ENCODE measurements at places on chromosomes 13 and 19.

DNA sequence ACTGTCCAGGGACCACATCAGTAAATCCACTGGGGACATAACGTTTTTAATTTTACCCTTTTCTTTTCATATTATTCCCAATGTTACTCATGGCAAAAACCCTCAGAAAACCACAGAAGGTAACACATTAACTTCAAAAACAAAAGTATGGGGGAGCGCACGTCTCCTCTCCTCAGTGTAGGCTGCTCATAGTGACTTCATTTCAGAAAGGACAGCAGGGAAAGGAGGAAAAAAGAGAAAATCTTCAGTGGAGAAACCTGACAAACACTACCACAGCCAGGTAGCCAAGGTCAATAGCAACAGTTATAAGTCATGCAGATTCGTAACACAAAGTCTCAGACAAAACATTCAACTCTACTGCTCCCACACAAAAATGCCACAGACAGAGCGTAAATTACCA lies 21.4 kb downstream of the DZIP1 start:
- no peak for DNase-seq

- no peak for DNase-seq
These were observed 29.8 kb upstream of the ASF1B start for GRCh38 chr19:14165990-14166830.

DNA sequence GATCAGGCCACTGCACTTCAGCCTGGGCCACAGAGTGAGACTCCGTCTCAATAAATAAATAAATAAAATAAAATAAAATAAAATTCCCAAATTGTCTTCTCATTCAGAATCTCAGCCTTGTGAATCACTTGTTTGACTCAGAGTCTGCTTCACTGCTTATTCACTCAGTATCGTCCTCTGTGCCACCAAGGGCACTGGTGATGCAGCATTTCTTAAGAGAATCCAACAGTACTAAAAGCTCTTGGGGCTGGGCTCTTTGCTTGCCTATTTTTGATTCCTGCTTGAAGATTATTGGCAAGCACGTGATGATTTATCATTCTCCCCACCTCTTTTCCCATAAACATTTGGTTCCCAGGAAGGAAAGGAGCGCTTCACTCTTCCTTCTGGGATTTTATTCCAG lies 54.8 kb upstream of the HMGB1 start:
- no peak for DNase-seq

DNA sequence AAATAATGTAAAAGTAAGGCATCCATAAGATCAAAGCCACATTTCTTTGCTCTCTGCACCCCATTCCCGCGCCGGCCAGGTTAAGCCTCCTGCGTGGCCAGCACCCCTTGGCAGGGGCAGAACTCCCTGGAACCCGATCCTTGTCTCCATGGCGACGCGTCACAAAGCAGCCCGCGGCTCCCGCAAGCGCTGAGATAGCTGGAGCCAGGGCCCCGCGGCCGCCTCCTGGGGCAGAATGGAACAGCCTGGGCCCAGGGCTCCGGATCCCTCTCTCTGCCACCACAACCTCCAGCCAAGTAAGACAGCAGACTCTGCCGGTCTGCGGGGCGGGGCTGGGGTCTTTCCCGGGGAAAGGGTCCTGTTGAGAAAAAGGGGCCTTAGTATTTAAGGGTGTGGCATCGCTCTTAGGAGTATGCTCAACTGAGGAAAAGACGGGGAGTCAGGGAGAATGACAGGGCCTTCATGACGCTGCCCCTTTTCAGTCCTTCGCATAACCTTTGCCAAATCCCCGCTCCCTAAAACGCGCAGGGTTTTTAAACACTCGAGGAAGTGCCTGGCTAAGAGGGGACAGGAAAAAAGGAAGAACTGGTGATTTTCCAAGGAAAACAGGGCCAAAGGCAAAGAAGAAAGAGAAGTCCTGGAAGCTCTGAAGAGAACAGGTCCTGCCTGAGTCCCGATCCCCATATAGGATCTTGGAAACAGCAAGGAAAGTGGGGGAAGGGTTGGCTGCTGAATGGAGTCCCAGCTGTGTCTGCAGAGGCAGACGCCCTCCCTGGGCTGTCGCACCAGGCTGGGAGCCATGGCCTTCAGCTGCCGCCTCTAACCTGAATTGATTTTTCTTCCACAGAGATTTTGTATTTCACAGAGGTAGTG lies at the start of gene TEX26:
TEX26 (plus strand) TSS at position 176 of the 873 bp plus-strand sequence; CDS start at position 236, 60 bp downstream.
- no peak for DNase-seq

GRCh38 chr13:19952850-19953249 lies 5.7 kb upstream of the ZMYM2 start:
- no peak for DNase-seq

DNA sequence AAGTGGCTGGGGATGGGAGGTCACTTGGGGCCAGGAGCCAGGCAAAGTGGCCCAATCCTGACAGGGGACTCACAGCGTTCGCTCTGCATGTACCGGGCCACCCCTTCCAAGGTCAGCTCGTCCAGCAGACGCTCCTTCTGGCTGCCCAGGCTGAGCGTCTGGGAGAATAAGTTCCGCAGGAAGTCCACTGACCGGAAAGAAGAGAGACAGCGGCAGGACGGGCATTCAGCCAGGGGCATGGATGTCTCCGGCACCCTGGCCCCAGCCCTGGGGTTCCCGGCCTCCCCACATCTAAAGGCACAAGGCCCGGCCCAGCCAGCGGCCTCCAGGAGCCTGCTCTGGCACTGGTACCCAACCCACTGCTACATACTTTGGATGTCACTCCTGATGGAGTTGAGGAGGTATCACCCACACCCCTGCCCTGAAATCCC lies 6.1 kb downstream of the SIRT2 start:
- no peak for DNase-seq

- DNase-seq: no peak
These were observed 184.3 kb upstream of the TSC22D1 start for GRCh38 chr13:44760434-44760833.

GRCh38 chr13:36903925-36904595 lies 16.0 kb downstream of the SMAD9 start:
- no peak for DNase-seq

DNA sequence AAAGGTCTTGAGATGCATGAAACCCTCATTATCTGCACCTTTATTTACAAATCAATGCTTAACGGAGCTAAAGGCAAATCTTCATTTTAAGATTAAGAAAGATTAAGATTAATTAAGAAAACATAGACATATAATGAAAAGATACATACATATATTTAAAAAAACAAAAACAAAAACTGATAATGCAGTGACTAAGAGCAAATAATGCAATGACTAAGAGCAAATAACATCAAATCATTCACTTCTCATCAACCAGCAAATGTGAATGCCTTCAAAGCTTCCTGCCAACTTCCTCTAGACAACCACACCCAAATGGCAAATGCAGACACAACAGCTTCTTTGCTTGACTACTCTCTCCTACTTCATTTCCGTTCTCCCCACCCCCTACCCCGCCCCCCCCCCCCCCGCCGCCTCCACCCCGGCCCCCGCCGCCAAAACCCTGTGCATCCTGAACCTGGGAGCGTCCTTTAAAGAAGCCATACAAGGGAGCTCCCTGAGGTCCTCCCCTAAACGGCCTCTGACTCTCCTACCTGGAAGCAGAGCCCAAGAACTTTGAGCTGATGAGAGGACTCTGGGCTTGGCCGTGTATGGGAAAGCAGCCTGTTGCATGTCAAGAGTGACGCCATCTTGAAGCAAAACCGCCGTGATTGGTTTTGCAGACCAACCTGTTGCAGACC lies 24.5 kb downstream of the TEX101 start:
- DNase-seq: no peak

DNA sequence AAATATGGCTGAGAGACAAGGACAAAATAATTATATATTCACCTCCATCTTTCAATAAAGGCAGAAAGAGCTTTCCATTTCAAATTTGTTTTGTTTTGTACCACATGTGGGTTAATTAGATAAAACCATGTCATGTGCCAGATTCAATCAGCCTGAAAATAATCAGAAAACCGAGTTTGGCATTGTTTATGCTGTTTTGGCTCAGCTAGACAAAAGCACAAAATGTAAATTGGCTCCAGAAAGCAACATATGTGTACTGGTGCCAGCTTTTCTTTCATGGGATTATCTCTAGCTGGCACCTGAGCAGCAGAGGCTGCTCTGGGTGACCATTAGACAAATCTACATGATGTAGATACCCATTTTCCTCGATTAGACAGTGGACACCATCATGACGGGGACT lies 9.2 kb upstream of the DNAJC15 start:
- no peak for DNase-seq

DNA sequence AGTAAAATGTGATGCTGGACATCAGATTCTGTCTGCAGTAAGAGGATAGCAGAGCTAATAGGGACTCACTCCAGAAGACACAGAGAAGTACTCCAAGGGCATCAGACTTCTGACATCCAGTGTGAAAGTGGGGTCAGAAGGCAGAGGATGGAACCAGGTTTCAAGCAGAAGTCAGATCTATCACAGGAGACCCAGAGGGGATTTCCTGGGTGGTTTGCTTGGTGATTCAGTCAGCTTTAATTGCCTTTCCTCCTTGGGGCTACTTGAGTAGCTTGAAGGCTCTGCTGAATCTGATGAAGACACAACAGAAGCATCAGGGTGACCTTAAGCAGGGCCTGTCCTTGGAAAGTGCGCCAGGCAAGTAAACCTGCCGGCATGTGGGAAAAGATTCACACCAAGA lies 300.6 kb downstream of the COG6 start:
- no peak for DNase-seq

GRCh38 chr13:111789420-111789819 lies 277.5 kb upstream of the SOX1 start:
- no peak for DNase-seq

DNA sequence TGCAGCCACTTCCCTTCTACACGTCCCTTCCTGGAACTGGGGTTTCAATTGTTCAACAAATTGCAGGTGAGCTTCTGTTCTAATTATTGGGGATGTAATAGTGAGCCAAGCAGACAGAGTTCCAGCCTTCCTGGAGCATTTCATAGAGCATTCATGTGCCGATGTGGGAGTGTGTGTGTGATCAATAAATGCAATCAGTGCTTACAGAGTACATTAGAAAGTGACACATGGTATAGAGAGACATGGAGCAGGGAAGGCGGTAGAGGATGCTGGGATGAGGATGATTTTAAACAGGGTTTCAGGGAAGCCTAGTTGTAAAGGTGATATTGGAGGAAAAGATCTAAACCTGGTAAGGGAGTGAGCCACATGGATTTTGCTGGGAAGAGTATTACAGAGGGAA lies 21.7 kb upstream of the PCDH8 start:
- no peak for DNase-seq

- DNase-seq: no peak
These were observed 2.0 kb upstream of the GATAD2A start for GRCh38 chr19:19403373-19403901.

DNA sequence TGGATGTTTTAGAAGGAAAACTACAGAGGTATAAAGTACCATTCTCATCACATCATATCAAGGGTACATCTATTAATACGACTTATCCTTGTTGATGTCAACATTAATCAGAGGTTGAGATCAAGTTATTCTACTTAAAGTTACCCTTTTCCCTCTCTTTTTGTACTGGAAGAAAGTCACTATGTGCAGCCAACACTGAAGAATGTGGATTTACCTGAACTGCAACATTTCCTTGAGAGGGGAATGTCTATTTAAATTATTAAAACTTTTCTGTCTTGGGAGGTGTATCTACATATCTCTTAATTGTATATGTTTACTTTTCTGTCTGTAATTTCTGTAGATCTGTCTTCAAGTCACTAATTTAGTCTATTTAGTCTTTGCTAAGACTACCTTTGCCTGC lies 2.5 kb upstream of the FBXL3 start:
- DNase-seq: no peak

- no peak for DNase-seq
These were observed 16.8 kb upstream of the PSG9 start for GRCh38 chr19:43286096-43286495.

DNA sequence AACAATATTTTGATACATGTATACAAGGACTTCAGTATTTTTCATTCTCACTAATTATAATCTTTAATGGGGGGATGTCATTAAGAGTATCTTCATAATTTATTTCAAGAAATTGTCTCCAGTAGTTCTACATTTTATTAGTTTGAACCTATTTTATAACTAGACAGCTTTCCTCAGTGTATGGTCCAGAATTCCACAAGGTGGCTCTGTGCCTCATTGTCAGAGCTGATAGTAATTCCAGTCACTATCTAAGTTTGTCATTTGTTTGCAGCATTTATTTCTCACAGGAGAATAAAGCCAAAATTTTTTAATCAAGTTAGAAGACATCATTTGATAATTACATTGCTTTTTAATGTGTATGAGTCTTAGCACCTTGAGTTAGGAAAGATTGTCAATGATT lies 1633.0 kb upstream of the PCDH20 start:
- DNase-seq: no peak

GRCh38 chr13:34748596-34748995 lies 193.5 kb upstream of the NBEA start:
- DNase-seq: no peak

- DNase-seq: no peak
These were observed 6.4 kb downstream of the FLT1 start for GRCh38 chr13:28488376-28489005.

DNA sequence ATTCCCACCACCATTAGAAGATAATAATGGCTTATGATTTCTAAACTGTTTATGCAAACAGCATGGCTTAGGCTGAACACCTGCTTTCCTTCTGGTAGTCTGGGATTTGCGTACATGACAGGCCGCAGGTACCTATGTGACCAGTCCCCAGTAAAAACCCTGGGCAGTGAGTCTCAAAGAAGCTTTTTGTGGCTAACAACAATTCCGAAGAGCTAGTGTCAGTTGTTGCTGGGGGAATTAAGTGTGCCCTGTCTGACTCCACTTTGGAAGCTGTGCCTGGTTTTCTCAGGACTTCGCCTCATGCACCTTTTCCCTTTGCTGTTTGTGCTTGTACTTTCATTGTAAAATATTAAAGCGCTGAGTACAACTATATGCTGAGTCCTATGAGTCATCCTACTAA lies 250.2 kb upstream of the MIR17HG start:
- no peak for DNase-seq

- DNase-seq: no peak
These were observed 44.3 kb downstream of the RAP2A start for GRCh38 chr13:97478247-97478646.

DNA sequence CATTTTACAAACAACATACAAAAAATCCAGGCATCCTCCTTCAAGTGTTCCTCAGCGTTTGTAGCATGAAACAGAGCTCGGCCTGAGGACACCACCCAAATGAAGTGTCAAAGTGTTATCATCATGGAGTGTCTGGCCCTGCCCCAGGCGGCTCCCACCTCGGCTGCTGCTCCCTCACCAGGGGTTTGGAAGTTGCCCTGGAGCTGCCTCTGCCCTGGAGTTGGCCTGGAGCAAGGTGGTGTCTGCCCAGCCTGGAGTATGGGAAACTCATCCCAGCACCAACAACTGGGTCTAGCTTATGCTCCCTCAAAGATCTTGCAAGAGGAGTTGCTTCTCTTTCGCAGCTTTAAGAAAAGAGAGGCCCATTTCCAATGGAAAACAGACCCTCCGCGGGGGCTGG lies 120.4 kb downstream of the FOXO1 start:
- no peak for DNase-seq

- no peak for DNase-seq
These were observed 197.2 kb upstream of the CSNK1A1L start for GRCh38 chr13:37302686-37303085.
